Urothelium cell line (cell line): ENCODE measurements at places on chromosomes 4 and X.

DNA sequence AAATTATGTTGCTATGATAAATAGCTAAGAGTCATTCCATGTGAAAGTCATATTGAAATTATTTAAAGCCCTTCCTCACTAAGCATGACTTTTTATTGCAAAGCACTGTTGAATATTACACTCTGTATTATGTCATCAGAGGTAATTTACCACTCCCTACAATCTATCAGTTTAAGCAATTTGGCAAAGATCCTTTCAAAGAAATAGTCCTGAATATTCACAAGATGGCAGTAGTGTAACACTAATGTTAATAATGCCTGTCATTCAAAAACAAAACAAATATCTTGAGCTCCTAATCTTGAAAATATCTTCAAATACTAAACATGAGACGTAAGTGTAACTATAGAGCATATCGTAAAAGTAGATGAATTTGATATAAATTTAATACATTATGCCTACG is 208.6 kb upstream of the TECRL start:
- peak; percentile 18 for DNase-seq

GRCh38 chr4:118774321-118774720 is 61.6 kb downstream of the SEC24D start:
- DNase-seq = no peak

- no peak for DNase-seq
Observed at GRCh38 chr4:105283501-105283900, 136.8 kb downstream of the TET2 start.

DNA sequence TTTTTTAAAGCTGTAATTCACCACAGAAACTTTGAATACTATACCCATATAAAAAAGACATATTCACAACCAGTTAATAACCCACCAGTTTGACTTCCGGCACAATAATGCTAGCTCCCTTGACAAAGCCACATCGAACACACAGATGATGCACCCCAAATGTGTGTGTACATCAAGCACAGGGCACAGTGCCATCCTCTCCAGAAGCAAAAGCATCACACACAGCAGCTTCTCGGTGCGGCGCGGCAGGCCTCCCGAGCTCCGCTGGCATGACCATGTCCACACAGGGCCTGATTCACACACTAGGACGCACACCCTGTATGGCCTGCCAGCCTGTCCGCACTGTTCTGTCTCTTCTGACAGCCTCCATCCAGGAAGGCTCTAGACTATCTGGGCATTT is 88.0 kb downstream of the LEF1 start:
- DNase-seq = no peak
